ENCODE measurements at places on chromosomes 2 and 18.
A peak's percentile ranks its signal among the peaks of the same experiment; 100 is the strongest.

- no peak for DNase-seq
Measured at GRCh38 chr2:191629976-191630712, 47.8 kb upstream of the NABP1 start.

GRCh38 chr2:181203916-181204315 lies 223.5 kb downstream of the UBE2E3 start:
- DNase-seq: no peak

DNA sequence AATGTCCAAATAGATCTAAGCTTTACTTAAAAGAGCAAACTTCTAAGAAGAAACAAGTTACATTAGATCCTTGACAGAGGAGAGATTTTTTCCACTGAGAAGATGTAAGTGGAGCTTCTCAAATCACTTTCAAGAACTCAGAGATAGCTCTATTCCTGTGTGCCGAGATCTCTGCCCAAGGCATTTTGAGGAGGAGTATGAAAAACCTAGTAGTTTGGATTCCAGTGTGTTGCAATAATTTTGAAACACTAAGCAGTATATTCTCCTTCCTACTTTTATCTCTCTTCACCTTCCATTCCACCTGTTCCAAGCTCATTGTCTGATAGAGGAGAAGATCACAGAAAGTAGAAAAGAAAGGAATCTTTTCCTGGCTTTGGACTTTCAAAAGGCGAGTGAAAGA lies 192.0 kb upstream of the TANK start:
- DNase-seq: no peak

DNA sequence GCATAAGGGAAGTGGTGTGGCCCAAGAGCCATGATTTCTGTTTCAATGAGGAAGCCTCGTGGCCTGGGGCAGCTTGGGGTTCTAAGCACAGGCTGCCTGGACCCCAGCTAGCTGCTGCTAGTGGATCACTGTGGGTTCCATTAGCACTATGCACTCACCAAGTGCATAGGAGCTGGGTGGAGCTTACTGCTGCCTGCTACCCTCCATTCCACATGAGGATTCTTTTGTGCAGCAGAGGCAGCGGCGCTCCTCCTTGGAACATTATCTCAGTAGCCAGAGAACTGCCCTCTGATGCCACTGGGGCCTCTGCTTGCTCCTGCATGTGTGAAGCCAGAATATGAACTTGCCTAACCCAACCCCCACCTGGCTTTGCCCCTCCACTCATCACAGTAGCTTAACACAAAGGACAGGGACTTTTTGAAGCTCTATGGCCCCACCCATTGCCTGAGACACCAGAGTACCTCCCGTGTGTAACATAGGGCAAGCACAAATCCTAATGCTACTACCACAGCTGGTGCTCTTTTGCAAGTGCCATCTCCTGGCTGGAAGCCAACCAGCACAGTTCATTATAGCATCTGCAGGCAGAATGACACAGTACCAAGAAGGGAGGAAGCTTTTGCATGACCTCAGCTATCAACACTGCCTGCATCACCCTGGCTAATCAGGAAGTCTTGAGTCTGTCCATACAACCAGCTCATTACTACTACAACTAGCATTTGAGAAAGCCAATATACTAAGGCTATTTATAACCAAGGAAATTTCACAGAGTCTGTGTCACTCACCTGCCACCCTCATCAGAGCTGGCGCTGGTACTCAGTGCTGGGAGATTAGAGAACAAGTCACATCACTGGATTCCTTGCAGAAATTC lies 297.0 kb upstream of the GULP1 start:
- no peak for DNase-seq

DNA sequence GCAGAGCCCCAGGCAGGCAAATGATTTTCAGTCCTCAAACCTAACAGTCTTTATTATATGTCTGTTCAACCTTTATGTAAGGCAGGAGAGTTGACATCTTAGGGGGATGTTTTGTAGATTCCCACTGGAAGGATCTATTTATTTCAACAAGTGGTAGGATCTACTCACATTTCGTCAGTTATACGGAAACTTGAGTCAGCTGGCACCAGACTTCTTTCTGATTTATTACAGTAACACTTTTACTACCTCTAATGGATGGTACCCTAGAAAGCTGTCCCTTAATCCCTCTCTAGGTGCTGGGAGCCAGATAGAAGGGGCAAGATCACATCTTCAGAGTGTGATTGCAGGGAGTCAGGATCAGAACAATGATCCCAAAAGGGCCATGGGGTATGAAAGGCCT lies 2.1 kb upstream of the RPL31 start:
- DNase-seq: no peak

DNA sequence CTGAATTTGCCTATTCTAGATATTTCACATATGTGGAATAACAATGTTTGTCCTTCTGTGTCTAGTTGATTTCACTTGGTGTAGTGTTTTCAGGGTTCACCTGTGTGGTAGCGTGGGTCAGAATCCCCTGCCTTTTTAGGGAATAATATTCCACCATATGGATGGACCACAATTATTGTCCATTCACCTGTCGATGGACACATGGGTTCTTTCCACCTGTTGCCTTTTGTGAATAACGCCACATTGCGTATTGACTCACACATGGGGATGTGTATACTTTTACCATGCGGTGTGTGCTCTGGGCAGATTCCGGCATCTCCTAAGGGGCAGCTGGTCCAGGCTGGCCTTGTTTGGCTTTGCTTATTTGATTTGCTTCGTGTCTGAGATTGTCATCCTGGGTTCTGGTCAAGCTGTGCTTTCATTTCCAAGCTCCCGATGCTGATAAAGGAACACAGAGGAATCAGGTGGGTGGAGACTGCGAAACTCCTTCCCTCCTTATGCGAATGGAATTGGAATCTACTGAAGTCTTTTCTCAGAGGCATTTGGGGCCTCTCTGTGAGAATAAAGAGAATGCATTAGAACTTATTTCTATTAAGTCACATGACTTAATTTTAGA lies 18.9 kb upstream of the ALLC start:
- DNase-seq: no peak

GRCh38 chr2:235950473-235950809 lies 217.7 kb downstream of the GBX2 start:
- DNase-seq: no peak

DNA sequence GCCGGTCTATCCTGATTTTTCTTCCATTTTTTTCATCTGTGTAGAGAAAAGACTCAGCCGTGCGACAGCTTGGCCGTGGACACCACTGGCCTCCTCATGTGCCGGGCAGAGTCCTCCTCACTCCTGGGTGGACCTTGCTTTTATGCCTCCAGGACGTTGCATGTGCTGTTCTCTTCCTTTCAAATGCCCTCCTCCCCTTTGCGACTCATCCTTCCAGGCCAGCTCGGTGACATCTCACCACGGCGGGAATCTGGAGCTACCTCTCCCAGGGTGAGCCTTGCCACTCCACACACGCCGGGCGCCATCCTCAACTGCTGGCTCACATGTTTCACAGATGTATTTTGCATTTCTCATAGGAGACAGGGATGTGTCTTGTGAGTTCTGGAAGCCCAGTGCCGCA lies 198.5 kb upstream of the HDAC4 start:
- DNase-seq: no peak

DNA sequence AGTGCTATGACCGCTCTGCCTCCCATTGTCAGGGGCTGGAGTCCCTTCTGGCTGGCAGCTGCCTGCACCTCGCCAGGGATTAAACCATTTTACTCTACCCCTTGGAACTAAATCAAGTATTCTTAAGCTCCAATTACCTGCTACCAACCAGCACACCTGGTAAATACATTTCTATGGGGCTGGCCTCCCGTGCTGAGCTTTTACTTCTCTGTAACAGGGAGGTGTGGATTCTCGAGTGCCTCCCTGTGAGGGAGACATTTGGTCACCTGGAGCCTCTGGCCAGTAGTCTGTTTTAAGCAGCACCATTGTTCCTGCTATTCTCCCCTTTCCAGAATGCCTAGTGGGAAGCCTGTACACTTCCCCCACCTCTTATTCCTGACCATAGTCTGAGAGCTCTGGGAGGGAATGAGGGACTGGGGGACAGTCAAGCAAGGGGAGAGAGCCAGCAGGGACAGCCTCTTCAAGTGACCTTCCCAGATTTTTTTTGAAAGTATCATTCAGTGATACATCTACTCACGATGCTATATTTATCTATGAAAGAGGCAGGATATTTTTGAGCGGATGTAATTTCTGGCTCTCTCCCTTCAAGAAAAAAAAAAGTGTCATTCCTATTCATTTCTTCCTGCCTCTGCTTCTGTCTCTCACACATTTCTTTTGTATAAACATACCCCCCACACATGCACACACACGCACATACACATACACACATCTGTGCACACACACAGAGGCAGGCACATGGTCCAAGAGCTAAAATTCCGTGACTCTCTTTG lies 112.8 kb downstream of the CAPN13 start:
- peak; percentile 30 for DNase-seq

- no peak for DNase-seq
Measured at GRCh38 chr18:40612356-40612755, 1342.7 kb upstream of the PIK3C3 start.

- DNase-seq: no peak
Measured at GRCh38 chr2:73089270-73090030, 17.9 kb upstream of the SFXN5 start.

DNA sequence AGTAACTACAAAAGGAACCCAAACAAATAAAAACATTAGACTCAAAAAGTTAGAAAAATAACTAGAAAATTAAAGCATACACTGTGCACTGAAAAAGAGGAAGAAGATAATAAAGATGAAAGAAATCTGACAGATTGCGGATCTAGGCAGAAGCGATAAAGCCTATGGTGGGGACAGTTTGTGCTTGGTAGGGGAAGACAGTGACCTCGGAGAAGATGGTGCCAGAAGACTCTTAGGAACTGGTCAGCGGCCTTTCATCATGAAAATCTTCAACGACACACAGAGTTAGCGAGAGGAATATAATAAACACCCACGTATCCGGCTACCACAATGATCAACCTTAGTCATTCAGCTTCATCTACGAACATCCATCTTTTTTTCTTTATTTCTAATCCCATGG lies 180.5 kb downstream of the HDAC4 start:
- DNase-seq: no peak

GRCh38 chr18:21194871-21195771 lies 46.9 kb upstream of the GREB1L start:
- DNase-seq: peak; percentile 1

DNA sequence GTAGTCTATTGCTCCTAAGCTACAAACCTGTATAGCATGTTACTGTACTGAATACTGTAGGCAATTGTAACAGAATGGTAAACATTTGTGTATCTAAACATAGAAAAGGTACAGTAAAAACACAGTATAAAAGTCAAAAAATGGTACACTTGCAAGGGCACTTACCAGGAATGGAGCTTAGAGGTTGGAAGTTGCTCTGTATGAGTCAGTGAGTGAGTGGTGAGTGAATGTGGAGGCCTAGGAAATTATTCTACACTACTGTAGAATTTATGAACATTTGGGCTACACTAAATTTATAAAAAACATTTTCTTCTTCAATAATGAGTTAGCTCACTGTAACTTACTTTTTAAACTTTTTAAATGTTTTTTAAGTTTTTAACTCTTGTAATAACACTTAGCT lies 19.0 kb downstream of the NABP1 start:
- DNase-seq: no peak

DNA sequence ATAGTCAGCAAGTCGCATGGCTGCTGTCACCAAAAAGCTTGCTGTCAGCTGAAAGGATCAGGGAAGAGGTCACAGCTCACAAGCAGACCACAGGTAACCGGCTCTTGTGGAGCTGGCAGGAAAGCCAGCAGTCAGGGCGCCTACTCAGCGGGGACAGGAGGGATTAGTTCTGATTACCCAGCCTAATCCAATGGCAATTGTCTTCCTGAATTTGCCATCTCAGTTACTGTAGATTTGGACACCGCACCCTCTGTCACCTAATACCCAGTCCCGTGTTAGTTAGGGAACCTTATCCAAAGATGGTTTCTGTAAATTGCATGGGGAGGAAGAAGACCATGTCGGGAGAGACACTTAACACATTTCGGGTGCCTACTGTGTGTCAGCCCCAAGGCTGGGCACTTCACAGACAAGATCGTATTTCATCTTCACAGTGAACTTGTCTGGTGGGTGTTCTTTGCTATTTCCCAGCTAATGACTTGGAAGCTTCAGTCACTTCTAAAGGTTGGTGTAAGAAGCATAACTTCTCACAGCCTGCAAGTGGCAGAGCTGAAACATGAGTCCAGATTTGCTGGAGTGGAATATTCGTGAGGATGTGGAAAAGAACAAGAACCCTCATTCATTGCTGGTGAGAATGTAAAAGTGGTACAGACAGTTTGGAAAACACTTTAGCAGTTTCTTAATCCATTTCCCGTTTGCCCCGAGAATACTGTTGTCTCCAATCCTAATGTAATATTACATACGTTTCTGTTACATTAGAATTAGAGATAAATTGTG lies 9.9 kb downstream of the ALPK2 start:
- no peak for DNase-seq

DNA sequence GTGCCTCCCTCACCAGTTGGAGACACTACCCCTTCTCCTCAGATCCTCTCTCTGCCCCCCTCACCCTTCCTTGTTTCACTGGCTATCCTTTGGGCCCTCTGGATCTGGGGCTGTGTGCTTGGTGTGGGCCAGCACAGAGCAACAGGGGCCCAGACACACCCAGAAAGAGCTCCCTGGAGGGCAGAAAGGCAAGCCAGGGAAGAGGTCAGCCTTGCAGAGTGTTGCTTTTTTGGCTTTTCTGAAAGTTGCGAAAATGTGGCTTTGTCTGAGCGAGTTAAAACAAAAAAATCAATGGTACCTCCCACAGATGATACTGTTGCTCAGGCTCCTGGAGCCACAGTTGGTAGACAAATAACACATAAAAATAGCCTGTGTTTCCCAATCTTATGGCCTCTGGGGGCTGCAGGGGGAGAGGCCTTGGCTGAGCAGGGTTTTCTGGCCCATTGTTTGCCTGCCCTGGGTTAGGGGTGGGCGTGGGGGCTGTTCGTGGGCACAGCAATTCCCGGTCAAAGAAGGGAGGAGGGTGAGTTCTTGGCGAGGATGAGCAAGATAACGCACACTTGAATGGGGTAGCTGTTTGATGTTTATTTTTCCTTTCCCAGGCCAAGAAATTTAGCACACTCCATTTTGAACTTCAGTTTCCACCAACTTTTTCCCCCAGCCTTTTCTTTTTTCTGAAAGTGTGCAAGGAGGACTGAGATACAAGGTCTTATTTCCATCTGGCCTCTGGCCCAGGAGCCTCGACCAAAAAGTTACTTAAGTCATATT lies 167.0 kb upstream of the HAAO start:
- DNase-seq: no peak

- DNase-seq: no peak
Measured at GRCh38 chr2:241804326-241805229, 4.4 kb upstream of the NEU4 start.

- no peak for DNase-seq
Measured at GRCh38 chr2:30218338-30218713, 13.0 kb upstream of the LBH start.

GRCh38 chr18:48218285-48219022 lies 190.7 kb downstream of the ZBTB7C start:
- no peak for DNase-seq

DNA sequence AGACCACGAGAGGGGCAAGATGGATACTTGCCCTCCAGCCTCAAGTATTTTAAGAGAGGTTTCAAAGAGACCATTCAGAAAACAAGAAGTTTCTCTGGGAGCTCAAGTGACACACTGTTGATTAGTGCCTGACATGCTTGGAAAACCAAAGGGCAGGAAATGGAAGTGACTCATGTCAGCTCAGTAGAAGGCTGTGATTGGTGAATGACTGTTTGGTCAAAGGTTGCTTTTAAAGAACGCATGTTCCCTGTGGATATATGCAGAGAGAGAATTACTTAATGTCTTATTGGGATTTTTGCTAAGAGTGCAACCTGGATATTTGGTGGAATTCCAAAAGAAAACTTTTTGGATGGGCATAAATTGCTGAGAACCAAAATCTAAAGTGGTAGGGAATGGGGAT lies 549.9 kb downstream of the XIRP2 start:
- DNase-seq: no peak
